ENCODE measurements at places on chromosomes 11 and 22.

DNA sequence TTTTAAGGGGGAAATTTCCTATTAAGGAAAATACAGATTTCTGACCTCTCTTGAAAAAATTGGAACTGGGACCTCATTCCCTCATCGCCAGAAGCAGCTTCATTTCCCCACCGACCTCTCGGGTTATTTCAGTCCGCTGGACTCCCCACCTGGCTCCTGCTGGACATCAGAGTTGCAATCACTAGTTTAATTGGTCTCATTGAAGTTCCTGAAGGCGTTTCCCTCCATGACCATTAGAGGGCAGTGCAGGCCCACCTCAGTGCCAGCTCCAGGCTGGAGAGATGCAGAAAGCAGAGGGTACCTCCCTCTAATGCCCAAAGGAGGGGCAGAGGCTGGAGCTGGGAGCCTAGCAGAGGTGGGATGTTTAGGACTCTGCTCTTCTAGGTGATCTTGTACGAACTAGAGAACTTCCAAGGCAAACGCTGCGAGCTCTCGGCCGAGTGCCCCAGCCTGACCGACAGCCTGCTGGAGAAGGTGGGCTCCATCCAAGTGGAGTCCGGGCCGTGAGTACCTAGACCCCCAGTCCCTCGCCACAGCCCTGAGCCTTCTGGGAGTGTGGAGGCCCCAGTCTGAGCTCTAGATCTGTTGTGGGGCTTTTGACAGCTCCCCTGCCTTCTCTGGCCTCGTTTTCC lies 2.7 kb downstream of the CRYBB3 start:
- DNase-seq, result peak; percentile 24

GRCh38 chr11:130606781-130607511 lies 158.5 kb downstream of the ADAMTS15 start:
- DNase-seq, result no peak

DNA sequence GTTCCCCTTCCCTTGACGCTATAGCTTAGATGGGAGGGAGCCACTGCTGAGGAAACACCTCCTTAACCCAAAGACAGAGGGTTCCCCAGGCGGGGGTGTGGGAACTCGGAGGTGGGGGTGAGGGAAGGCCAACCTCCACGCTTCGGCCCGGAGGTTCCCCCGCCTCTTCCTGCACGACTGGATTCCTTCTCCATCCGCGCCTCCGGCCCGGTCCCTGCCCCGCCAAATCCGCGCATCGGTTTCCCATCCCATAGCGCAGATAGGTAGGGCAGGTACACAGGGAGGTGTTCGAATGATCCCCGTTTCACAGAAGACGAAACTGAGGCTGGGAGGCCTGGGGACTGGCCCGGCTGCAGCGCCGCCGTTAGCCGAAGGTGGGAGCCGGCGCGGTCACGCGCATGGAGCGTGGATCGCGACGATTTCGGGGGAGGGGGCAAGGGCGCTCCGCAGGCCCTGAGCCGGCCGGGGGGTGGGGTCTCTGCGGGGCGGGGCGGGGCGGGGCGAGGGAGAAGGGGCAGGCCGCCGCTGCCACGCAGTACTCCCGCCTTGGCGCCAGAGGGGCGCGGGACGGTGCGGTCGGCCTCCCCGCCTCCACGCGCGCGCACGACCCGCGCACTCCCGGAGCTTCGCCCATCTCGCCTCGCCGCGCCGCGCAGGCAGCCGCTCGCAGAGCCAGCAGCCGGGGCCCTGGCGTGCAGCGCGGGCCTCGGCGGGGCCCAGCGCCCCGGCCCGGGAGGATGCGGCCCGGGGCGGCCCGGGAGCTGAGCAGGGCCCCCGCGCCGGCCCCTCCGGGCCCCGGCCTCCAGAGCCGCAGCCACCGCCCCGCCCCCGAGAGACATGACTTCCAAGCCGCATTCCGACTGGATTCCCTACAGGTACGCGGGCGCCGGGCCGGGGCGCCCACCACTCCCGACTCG lies at the start of gene TUB:
Gene TUB, plus strand, starts transcription at position 538 of the 917 bp plus-strand sequence. Its CDS starts 300 bp downstream, at position 838.
- DNase-seq, result no peak

GRCh38 chr11:58575377-58576020 lies at the start of gene LPXN:
Gene LPXN, minus strand, starts transcription at chr11:58575856. Its CDS starts 84 bp downstream, at chr11:58575772.
- peak; percentile 36 for DNase-seq

DNA sequence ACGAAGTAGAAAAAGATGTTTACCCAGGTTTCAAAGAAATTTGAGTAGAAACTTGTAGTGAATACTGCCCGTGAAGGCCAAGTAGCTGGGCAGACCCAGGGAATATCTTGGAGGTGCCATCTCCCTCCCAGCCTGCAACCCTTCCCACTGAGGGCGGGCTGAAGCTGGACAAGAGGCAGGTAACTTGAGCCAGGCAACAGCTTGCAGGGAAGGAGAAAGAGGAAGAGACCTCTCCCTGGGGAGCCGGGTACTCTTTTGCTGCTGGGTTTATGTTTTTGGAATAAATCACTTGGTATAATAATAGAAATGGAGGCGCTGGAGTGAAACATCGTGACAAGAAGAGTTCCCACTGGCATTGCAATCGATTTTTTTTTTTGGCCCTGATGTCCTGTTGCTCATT lies 49.4 kb upstream of the JAM3 start:
- DNase-seq, result no peak
